ENCODE measurements at places on chromosomes 7 and 10. TPM values are rescaled to one million over a fixed set of nuclear protein-coding genes. Genes with fewer than 3 reads are reported as not detected.

- H3K4me1 ChIP-seq, result peaks cover 19% of the 10 kb centered on the region
- no peaks in the 10 kb centered on the region for H3K27me3 ChIP-seq
- no peak overlapping the region for H3K27ac ChIP-seq
- no peaks in the 10 kb centered on the region for H3K36me3 ChIP-seq
- no peak for DNase-seq
Observed at GRCh38 chr10:63228237-63228636, 95.1 kb downstream of the NRBF2 start.

DNA sequence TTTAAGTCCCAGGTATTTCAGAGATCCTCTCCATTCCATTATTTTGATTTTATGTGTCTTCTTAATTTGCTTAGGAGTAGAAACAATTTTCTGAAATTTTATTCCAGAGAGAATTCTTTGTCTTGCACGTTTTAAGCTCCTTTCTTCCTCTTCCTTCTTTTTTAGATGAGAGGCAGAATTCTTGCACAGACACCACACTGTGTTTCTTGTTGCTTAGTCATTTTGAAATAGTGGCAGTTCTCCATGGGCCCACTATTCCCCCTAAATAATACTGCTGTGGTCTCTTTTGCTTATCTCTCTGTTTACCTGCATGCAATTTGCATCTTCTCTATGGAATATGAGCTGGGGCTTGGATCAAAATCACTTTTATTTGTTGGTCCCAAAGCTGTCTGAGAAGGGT, 54.3 kb upstream of the WAC start:
- no peaks in the 10 kb centered on the region for H3K4me1 ChIP-seq
- H3K4me3 ChIP-seq, result no peak overlapping the region
- DNase-seq, result no peak

DNA sequence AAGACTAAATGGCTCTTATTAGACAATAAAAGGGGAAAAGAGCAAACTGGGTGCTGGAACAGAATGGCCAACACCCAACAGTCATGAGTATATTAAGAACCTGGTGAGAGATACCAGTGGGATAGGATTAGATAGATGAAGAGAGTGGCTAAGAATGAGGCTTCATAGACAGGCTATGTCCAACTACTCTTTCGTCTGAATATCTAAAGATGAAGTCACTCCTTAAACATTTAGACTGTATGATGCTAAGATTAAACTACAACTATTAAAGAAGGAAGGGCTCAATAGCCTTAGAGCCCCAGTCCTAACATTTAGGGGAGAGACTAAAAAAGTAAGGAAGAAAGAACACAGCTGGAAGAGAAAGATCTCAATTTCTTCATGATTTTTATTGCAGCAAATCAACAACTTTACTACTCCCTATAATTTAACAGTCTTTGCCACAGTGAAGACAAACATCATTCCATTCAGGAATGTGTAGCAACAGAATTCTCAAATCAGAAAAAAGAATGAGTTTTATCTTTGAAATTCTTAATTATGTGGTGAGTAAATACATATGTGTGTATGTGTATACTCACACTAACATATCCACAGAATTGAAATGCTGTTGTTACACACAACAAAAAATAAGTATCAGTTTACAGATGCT, 45.6 kb downstream of the CACNA2D1 start:
- H3K4me1 ChIP-seq, result peaks cover 48% of the 10 kb centered on the region
- H3K4me3 ChIP-seq, result no peak overlapping the region
- H3K36me3 ChIP-seq, result no peaks in the 10 kb centered on the region
- no peak for DNase-seq
- no peaks in the 10 kb centered on the region for H3K27me3 ChIP-seq
- peak overlapping the region; percentile 67 for H3K27ac ChIP-seq

- DNase-seq, result no peak
- no peaks in the 10 kb centered on the region for H3K36me3 ChIP-seq
- no peaks in the 10 kb centered on the region for H3K4me1 ChIP-seq
- no peaks in the 10 kb centered on the region for H3K27me3 ChIP-seq
Observed at GRCh38 chr10:11475831-11476434, 135.5 kb downstream of the USP6NL start.

DNA sequence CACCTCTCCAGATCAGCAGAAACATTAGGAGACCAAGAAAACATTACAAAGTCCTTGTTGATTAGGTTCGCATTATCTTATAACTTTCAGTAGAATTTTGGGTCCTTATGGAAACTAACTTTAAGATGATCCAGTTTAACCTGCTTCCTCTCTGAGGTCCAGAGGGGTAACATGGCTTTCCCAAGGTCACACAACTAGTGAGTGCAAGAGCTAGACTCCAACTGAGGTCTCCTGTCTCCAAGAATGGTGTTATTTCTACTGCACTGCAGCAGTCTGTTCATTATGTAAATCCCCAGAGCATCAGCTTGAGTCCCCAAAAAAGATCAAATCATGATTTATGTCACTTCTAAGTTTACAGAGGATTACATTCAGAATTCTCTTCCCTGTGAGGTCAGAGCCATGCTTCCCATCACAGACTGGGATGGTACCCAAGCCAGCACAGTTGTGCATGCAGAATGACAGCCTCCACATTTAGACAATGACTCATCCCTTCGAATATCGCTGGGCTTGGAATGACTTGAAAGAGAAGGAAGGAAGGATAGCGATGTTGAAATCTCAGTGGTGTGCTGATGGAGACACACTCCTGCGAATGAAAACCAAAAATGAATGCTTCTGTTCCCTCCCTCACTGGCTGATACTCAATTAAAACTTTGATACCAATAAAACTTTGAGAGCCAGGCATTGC, 163.1 kb upstream of the PLXNA4 start:
- peak; percentile 63 for DNase-seq
- H3K27me3 ChIP-seq, result no peaks in the 10 kb centered on the region
- peaks cover 3% of the 10 kb centered on the region for H3K4me1 ChIP-seq
- H3K36me3 ChIP-seq, result no peaks in the 10 kb centered on the region
- no peak overlapping the region for H3K27ac ChIP-seq

DNA sequence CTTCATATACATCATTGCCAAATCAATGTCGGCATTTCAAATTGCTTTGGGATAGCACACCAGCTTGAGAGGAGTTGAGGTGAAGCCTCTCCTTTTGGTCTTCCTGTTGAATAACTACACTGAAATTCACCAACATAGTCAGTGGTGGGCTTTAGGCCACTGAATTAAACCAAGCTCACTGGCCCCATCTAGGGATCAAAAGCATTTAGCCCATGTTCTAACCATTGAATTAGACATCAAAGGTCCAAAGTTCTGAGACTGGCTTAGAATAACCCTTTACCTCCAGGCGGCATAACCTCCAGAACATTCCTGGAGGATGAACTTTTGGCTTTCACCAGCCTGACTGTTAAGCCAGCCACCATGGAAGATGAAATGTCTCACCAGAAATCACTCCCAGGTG, 54.6 kb downstream of the BPGM start:
- H3K36me3 ChIP-seq, result no peaks in the 10 kb centered on the region
- no peaks in the 10 kb centered on the region for H3K4me1 ChIP-seq
- no peak overlapping the region for H3K27ac ChIP-seq
- H3K27me3 ChIP-seq, result no peaks in the 10 kb centered on the region

PRKCQ gene
- polyA plus RNA-seq, result 33.8 TPM
